Activated T-helper 1 cell treated with anti-CD3 and anti-CD28 coated beads, Interleukin-12 subunit alpha, Interleukin-12 subunit beta, Interleukin-2, Interleukin-4 antibody, amounts not matched to agents 30 ng/mL and 10 ng/mL and 1 ng/mL, durations not matched to agents 14 hours and 24 hours and 36 hours (primary cell): ENCODE measurements at places on chromosomes 7 and 10.

DNA sequence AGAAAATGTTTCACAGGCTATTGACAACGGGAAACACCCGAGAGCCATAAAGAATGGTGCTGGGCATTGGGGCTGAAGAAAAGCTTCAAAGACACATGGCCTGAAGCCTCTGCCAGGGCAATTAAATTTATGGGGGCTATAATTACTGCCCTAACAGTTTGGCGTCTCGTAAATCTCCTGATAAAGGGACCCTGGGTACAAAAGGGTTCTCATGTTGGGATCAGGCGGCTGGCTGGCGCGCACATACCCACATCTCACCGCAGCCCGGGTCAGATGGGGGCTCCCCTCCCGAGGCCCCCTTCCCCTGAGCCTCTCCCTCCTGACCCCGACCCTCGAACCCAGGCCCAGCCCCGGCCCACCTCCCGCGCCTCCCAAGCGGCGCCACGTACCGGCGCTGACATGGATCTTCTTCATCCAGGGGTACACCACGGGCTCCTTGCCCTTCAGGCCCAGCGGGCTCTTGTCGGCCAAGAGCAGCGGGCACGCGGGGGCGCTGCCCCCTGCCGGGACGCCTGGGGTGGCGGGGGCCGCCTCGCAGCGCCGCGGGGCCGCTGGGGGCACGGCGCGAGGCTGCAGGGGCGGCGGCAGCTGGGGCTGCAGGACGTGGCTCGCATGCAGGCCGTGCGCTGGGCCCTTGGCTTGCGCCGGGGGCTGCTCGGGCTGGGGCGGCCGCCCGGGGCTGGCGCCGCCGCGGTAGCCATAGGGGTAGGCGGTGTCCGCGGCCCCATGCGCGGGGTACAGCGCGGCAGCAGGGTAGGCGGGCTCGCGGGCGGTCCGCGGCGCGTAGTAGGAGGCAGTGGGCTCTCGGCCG is 623 bp downstream of the HOXA4 start:
- DNase-seq: no peak

DNA sequence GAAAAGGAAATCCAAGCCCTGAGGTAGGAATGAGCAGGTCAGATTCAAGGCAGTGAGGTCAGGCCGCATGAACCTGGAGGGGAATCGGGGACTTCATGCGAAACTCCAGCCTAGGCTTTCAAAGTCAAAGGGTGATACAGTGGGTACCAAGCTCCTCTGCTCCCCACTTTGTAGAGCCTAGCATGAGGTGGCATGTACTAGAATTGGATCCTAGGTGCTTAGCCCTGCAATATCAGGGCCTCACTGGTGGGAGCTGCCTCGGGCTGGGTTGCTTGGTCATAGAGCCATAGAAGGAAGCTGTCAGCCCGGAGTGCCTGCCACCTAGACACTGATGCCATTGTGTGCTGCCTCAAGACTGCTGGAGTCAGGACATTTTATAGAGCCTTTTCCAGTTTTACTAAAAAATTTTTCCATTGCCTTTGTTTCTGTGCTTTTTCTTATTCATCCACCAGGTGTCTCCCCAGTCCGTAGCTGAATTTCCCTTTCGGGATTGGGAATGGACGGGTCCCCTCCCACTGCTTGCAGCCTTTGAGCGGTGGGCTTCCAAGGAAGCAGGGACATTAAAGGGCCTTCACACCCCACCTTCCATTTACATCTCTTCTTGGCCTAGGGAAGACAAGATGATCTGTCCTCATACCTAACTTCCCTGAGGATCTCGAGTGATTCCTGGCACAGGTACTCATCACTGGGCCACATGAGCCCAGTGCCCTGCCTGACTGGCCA is 5.5 kb upstream of the LZTS2 start:
- no peak for DNase-seq

GRCh38 chr7:79051915-79052314 is 401.6 kb downstream of the MAGI2 start:
- DNase-seq: no peak

DNA sequence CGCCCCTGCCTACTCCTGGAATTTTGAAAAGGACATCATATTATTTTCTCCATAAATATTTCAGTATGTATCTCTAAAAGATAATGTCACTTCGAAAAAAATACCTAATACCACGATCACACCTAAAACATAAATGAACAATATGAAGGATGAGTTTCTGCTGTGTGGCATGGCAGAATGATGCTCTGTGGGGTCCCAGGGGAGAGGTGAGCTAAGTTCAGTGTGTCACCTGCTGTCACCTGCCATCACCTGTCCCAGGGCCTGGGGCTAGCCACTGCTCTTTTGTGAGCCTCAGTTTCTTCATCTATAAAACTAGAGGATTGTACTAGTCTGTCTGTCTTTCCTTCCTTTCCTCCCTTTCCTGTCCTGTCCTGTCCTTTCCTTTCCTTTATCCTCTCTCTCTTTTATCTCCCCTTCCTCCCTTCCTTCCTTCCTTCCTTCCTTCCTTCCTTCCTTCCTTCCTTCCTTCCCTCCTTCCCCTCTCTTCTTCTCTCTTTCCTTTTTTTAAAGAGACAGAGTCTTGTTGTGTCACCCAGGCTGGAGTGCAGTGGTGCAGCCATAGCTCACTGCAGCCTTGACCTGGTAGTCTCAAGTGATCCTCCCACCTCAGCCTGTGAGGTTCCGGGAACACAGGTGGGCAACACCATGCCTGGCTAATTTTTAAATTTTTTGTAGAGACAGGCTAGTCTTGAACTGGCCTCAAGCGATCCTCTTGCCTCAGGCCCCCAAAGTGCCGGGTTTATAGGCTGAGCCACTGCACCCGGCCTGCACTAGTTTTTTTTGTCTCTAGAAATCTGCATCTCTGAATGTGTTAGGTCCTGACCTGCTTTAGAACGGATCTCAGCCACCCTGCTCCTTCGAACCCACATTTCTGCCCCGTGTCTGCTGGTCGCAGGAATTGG is 43.1 kb downstream of the CUX1 start:
- no peak for DNase-seq

- no peak for DNase-seq
These were observed 330.9 kb downstream of the KCNMA1 start for GRCh38 chr10:77306666-77307065.
